ENCODE measurements at places on chromosomes 11 and 22.

GRCh38 chr11:49303080-49303479, 94.7 kb upstream of the FOLH1 start:
- no peak for DNase-seq

DNA sequence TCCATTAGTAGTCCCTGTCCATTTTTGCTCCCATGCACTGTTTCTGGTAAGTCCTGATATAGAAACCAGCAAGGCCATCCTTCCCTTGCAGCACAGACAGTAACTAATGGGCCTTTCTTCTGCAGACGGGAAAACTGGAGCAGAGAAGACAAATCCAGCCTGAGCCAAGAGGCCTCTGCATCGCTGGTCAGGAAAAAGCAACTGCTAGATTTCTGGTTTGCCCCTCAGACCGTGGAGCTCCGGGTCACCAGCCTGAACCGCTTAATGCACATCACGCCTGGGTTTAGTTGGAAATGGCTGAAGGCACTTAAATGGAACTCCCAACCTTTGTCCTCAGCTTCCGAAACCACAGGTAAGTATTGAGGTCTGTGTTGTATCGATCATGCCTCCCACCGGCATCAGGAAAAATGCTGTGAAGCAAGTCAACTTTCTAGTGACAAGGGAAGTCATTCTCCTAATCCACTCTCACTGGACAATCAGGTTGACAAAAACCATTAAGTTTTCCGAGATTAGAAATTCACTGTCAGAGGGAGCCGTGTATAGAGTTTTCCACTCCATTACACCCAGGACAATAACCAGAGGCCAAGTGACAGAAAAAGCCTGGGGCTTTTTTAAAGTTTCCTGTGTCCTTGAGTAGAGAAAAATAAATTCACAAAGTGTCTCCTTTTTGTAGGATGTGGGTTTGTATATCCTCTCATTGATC, 14.8 kb upstream of the LMO2 start:
- no peak for DNase-seq

- DNase-seq: no peak
Measured at GRCh38 chr11:132158696-132159095, 788.3 kb downstream of the NTM start.

GRCh38 chr22:29998627-29999384, 81.5 kb upstream of the HORMAD2 start:
- no peak for DNase-seq

- no peak for DNase-seq
Measured at GRCh38 chr11:35065566-35065965, 73.4 kb upstream of the CD44 start.

Data from NT2/D1 (cell line).